Fibroblast of lung (primary cell): ENCODE measurements at places on chromosomes 13 and 19. TPM values are rescaled to one million over a fixed set of nuclear protein-coding genes. Genes with fewer than 3 reads are reported as not detected.

DNA sequence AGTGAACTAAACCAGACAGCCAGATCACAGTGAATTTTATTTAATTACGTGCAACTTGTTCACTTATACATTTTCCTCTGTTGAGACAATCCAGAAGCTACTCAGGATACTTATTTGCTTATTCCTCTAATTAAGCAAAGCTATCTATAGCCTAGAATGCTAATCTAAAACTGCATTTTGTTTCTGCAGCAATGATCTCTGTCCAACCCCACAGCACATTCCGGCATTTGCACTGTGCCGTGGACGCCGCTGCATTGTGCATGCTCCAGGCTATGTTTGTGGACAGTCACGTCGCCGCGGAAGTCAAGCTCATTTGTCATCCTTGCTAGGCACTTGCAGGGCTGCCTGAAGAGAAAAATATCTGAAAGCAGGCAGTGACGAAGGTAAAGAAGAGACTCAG lies 406.9 kb downstream of the RFC3 start:
- DNase-seq: no peak

- no peak for DNase-seq
Measured at GRCh38 chr13:84997858-84998257, 801.4 kb downstream of the SLITRK6 start.

DNA sequence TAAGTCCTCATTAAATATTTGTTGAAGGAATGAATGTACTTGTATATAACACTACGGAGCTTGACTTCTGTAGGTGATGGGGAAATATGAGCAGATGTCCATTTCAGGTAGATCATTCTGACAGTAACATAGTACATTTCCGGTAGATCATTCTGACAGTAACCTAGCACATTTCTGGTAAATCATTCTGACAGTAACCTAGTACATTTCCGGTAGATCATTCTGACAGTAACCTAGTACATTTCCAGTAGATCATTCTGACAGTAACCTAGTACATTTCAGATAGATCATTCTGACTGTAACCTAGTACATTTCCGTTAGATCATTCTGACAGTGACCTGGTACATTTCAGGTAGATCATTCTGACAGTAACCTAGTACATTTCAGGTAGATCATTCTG lies 2.5 kb downstream of the PHF11 start:
- no peak for DNase-seq

GRCh38 chr19:50422397-50423278 lies 3.9 kb downstream of the SPIB start:
- DNase-seq: no peak

Gene RDH8
- total RNA-seq: not detected in 2 replicates
